ENCODE measurements at places on chromosomes 2 and 18. TPM values are rescaled to one million over a fixed set of nuclear protein-coding genes. Genes with fewer than 3 reads are reported as not detected.

ERBB4 gene
- 19.7 TPM for total RNA-seq

TMEM247 gene
- total RNA-seq: not detected

CCDC141 gene
- total RNA-seq: 12.3 TPM

STPG4 gene
- 0.89 TPM for total RNA-seq

ONECUT2 gene
- not detected for total RNA-seq

NEU4 gene
- total RNA-seq: not detected

PFN4 gene
- total RNA-seq: 1.5 TPM

PROKR1 gene
- total RNA-seq: 0.18 TPM

CRYGC gene
- not detected for total RNA-seq

CNTNAP5 gene
- total RNA-seq: not detected

ASB18 gene
- total RNA-seq: not detected

KIAA2012 gene
- total RNA-seq: not detected

CD8B2 gene
- not detected for total RNA-seq

LIMS4 gene
- total RNA-seq: 2.2 TPM

PSMA8 gene
- not detected for total RNA-seq

NBEAL1 gene
- 67.9 TPM for total RNA-seq

CCDC74A gene
- 12.8 TPM for total RNA-seq

RTP5 gene
- not detected for total RNA-seq

ATL2 gene
- total RNA-seq: 54.5 TPM

PTPRN gene
- 0.58 TPM for total RNA-seq

MARCHF7 gene
- total RNA-seq: 92.2 TPM

CXCR4 gene
- 39.8 TPM for total RNA-seq

TCF23 gene
- not detected for total RNA-seq

AGXT gene
- total RNA-seq: not detected

LBH gene
- total RNA-seq: 19.8 TPM

IER3IP1 gene
- 8.7 TPM for total RNA-seq

VPS54 gene
- 27.9 TPM for total RNA-seq

PELI1 gene
- total RNA-seq: 50.7 TPM

DCC gene
- not detected for total RNA-seq

SERPINB2 gene
- total RNA-seq: 2.6 TPM

IL36RN gene
- not detected for total RNA-seq

BOLL gene
- total RNA-seq: not detected

COL6A3 gene
- total RNA-seq: 198 TPM

Data from sciatic nerve (tissue), 2 donors.